Anterior cingulate cortex (tissue), 58 donors: ENCODE measurements at places on chromosomes 2 and 18.

DNA sequence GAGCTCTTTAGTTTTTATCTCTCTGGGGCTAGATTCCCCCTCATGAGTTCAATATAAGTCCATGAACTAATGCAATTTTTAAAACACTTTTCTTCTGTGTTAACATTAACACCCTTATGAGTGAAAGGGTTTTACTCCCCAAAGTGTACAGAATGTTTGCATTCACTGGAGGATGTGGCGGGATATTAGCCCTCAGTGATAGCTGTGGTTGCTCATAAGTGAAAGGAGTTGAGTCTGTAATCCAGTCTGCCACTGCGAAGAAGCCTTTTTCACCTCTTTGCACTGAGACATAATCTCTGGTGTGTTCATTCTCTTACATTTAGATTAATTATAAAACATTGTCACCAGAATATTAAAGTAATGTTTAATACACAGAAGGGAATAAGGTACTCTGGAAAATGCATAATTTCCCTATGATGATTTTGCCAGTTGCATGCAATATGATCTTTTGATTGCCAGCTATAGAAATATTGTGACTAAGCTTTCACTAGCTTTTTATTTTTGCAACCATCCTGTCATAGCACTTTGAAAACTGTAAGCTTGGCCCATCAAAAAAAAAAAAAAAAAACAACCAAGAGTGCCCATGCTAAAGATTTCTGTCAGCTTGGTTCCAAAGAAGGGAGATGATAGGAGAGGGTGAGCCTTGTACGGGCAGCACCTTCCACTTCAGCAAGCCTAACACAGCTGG lies 113.2 kb downstream of the BCL11A start:
- no peak for DNase-seq

DNA sequence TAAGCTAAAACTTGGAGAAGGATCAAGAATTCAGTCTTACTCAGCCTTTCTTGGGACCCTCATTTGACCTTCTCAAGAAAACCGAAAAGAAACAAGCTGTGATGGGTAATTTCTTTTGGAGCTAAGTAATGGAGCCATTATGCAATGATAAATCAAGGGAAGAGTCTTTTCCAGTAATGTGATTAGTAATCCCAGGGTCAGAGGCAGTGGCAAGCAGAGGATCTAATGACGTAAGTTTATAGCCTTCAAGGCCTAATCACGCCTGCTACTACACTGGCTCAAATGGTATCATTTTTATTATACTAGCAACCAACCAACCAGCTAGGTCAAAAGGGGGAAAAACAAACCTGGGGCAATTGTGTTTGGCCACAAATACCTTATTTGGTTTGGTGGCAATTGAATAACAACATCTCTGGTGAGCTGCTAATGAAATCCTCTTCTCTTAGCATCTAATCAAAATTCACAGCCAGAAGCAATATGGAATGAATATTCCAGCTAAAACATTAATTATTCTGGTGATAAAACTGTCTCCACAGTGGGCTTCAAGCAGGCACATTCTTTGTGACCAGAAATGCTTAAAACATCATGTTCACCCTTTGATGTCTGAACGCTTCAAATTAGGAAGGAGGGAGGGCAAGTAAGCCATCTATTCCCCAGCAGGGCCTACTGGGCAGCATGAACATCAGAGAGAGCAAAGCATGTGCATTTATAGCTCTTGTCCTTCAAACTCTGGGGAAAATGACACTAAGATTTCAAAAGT lies 114.9 kb upstream of the SULT1C3 start:
- DNase-seq = no peak

GRCh38 chr2:9076210-9076609 lies 72.7 kb upstream of the MBOAT2 start:
- no peak for DNase-seq

- DNase-seq = no peak
These were observed 238.4 kb downstream of the ZNF521 start for GRCh38 chr18:25113566-25113965.

GRCh38 chr2:230809677-230810251 lies 55.0 kb upstream of the ITM2C start:
- no peak for DNase-seq

- no peak for DNase-seq
These were observed 26.2 kb upstream of the CYP27A1 start for GRCh38 chr2:218755567-218756404.

DNA sequence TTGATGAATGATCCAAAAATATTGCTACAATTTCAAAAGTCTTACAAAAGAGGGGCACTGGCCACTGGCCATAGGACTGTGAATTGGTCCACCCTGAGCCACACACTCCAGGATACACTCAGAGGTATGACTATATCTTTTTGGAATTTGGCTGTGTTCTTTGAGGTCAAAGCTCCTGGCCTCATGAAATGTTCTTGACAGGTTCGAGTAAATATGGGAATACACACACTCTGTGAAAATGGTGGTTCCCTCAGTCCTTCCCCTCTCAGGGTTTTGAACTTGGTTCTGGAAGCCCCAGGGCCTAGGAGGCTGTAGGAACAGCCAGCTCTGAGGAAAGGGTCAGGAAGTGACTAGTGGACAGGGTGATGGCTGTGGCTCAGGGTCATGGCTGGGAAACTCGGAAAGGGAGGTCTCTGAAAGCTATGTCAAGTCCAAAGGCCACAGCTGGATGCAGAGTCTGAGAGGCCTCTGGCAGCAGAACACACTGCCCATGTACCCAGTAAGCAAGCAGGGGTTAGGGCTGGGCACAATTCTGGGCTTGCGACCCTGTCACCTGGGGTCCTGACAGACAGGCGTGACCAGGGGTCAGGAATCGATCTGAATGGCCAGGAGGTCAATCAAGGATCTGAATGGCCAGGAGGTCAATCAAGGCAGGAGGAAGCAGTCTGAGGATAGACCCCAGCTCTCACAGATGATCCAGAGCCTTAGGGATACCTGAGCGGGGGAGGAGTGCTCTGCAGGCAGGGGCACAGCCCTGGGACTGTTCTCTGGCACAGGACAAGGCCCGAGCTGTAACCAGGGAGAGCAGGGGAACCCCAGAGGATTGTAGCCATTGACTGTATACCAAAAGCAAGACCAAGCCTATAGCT lies 223.4 kb upstream of the SMAD2 start:
- DNase-seq = no peak
